ENCODE measurements at places on chromosomes 11 and 22.

- no peak for DNase-seq
These were observed 924 bp upstream of the FADD start for GRCh38 chr11:70201882-70202861.

GRCh38 chr11:3609416-3610265 is 32.2 kb downstream of the ART5 start:
- DNase-seq = peak; percentile 10

GRCh38 chr22:21943571-21944448 is 8.8 kb downstream of the PPM1F start:
- DNase-seq = no peak

GRCh38 chr11:121576531-121576930 is 123.8 kb upstream of the SORL1-AS1 start:
- no peak for DNase-seq

- no peak for DNase-seq
These were observed 20.4 kb downstream of the ADAMTS8 start for GRCh38 chr11:130407978-130408377.

DNA sequence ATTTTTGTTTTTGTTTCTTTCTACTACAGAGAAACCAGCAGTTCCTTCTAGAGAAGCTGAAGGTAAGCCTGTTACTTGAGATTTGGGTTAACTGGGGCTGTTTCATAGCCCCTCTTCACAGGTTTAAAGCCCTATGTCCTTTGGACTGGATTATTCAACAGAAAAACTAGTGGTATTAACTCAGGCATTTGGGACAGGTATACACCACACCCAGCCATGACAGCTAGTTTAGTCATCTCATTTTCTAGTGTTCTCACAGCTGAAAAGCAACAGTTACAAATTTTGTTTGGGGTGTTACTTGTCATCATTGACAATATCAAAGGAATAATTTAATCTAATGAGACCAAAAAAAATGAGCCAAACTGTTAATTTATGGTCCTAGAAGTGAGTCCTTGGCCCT is 14.0 kb downstream of the LAYN start:
- DNase-seq = no peak

DNA sequence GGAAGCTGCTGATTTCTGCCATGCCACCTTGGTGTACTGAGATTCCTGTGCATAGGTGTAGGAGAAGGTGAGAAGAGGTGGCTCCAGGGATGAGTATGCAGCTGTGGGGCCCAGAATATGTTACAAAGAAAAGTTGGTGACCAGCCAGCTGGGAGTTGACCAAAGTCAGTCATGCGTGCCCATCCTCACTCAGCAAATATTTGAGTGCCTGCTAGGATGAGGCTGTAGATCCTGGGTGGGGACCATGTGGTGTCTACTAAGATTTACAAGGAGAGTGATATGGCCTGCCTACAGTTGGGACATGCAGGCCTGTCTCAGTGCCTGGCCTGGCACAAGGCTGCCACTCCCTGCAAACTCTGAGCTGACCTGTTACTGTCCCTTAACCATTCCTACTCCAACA is 19.4 kb downstream of the RNF185 start:
- DNase-seq = no peak

DNA sequence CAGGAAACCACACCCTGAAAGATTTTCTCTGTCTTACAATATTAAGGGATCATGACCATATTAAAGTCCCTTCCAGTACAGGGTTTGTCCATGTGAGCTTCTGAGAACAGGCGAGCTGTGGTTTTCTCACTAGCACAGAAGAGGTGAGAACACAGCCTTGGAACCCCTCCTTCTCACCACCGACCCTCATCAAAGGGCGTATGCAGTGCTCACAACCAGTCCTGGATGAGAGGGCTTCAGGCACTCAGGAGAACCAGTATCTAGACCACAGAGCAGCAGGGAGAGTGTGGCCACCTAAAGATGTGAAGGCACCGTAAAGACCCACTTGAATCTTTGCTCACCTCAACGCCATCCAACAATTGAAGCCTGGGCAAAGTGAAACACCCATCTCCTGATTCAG is 397.0 kb downstream of the ETS1 start:
- no peak for DNase-seq

DNA sequence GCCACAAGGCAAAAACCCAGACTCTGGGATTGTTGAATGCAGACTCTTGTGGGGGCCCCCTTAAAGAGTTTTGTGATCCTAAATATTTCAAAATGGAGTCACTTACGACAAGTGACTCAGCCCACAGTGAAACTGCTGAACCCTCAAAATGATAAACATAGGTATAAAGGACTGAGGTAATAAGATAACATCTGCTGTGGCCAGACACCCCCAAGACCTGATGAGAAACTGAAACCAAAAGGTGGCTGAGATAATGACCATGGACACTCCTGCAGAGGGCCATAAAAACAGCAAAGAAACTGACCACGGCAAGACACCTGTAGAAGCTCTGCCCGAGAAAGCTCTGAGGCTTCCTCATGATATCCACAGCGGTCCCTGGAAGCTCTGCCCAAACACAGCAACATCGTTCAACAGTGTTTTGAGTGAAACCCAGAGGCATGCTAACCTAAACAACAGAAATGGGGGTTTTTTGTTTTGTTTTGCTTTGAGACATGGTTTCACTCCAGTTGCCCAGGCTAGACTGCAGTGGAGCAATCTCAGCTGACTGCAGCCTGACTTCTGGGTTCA is 1.6 kb upstream of the PLAAT4 start:
- DNase-seq = no peak

- DNase-seq = no peak
These were observed 1.1 kb upstream of the PELI3 start for GRCh38 chr11:66465373-66466224.

DNA sequence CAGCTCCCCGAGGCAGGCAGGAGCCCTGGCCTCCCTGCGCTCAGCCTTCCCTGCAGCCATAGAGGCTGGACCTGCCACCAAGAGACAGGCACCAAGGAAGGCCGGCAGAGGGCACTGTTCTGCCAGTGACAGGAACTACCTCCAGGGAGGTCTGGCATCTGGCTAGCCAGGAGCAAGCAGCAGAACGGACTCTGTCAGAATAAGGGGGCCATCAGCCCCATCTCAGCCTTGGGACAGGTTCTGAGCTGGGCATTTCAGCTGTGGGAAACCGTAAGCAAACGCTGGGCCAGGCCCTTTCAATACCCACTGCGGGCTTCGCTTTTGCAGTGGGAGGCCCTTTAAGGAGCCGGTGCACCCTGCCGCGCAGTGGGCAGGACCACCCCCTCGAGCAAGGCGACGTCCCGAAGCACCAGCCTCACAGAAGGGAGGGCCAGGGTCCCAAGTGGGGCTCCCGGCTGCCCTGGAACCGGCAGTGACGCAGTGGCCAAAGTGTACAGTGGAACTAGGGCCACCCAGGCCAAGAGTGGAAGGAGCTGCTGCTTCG is 18.2 kb downstream of the IFT27 start:
- DNase-seq = peak; percentile 18

DNA sequence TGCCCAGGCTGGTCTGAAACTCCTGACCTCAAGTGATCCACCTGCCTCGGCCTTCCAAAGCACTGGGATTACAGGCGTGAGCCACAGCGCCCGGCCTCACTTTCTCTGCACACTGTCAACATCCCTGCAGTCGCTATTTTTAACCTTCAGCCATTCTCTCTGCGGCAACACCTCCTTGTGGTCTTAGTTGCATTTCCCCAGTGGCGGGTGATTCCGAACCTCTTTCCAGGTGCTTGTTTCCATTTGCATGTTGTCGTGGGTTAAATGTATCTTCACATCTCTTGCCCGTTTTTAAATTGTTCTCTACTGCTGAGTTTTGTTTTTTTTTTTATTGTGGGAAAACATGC is 2.2 kb upstream of the SCT start:
- DNase-seq = no peak

GRCh38 chr11:87019613-87020271 is 18.0 kb upstream of the TMEM135 start:
- DNase-seq = no peak

- DNase-seq = peak; percentile 67
These were observed 113.8 kb downstream of the RBFOX2 start for GRCh38 chr22:35914665-35915476.

DNA sequence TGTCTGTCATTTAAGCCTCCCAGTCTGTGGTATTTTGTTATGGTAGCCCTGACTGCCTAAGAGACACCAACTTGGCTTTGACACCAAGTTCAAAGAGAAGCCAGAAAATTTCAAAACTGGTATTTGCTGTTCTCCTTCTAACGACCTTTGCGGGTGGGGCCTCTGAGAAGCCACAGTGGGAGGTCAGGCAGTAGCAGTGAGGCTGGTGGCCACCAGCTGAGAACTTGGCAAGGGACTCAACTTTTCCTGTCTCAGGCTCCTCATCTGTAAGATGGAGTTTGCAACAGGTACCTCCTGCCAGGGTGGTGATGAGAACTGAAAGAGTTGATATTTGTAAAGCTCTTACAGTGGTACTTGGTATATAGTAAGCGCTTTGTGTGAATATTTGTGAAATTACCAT is 183.4 kb downstream of the BCR start:
- DNase-seq = no peak

DNA sequence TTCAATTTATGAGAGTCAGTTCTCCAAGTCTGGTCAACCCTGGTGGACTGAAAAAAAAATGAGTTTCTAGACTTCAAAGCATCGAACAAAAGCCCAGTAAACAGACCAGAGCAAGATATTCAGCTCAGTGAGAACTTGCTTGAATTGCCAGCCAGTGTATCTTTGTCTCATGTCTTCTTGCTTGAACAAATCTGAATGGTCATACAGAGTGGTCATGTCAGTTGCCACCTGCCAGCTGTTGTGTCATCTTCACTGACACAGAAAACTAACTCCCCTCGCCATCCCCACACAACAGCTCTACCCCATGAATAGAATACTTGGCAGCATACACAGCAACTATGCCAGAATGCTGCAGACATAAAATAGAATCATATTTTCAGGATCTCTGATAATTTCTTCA is 27.5 kb upstream of the CALCB start:
- DNase-seq = no peak

DNA sequence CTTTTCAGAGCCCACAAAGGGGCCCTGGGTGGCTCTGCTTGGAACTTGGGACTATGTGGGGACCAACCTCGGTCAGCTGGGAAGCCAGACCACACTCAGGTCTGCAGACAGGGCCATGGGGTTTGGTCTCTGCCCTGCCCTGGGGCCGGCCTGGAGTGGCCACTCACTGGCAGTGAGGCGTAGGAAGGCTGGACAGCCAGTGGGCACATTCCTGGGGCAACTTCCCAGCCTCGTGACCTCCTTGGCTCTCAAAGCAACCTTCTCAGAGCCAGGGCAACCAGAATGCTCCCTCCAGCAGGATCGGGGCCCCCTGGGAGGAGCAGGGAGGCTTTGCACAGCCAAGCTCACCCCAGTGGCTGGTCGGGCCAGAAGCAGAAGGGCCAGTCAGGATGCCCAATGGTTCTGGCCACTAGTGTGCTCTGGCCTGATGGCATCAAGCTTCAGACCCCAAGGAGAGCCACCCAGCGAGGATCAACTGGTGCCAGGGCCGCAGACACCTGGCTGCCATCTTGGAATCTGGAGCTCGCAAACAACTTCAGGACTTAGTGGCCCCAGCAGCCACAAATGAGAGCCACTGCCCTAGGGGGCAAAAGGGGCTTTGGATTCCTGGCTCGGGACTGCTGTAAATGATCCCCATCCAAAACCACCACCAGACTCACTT is 87.1 kb downstream of the MYEOV start:
- DNase-seq = no peak

GRCh38 chr11:70063121-70063520 is 15.0 kb upstream of the ANO1 start:
- DNase-seq = no peak

GRCh38 chr11:44568331-44568657 is 2.8 kb downstream of the CD82 start:
- no peak for DNase-seq
